ENCODE measurements at places on chromosomes 12 and 14. TPM values are rescaled to one million over a fixed set of nuclear protein-coding genes. Genes with fewer than 3 reads are reported as not detected.

The RAD9B gene
- 0.98 TPM for total RNA-seq

The ANKS1B gene
- total RNA-seq = 9.7 TPM

The SCNN1A gene
- total RNA-seq = 17.1 TPM

The RASSF8 gene
- total RNA-seq = 103 TPM

The CIROP gene
- total RNA-seq = not detected

GRCh38 chr12:3493859-3494176 lies 2.8 kb downstream of the PRMT8 start:
- DNase-seq = no peak

DNA sequence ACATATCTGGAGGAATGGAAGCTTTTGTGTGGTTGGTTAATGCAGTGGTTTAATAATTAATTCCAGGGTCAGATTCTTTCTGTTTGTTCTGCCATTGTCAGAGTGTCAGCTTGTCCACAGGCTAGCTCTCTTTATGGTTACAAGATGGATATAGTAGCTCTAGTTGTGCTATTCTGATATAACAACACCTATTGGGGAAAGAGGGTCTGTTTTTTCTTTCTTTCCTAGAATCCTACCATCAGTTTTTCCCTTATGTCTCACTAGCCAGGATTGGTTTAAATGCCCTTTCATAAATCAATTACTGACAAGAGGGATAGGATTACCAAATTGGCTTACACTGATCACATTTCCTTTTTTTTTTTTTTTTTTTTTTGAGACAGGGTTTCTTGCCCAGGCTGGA lies 27.8 kb downstream of the CNOT2 start:
- DNase-seq = no peak

DNA sequence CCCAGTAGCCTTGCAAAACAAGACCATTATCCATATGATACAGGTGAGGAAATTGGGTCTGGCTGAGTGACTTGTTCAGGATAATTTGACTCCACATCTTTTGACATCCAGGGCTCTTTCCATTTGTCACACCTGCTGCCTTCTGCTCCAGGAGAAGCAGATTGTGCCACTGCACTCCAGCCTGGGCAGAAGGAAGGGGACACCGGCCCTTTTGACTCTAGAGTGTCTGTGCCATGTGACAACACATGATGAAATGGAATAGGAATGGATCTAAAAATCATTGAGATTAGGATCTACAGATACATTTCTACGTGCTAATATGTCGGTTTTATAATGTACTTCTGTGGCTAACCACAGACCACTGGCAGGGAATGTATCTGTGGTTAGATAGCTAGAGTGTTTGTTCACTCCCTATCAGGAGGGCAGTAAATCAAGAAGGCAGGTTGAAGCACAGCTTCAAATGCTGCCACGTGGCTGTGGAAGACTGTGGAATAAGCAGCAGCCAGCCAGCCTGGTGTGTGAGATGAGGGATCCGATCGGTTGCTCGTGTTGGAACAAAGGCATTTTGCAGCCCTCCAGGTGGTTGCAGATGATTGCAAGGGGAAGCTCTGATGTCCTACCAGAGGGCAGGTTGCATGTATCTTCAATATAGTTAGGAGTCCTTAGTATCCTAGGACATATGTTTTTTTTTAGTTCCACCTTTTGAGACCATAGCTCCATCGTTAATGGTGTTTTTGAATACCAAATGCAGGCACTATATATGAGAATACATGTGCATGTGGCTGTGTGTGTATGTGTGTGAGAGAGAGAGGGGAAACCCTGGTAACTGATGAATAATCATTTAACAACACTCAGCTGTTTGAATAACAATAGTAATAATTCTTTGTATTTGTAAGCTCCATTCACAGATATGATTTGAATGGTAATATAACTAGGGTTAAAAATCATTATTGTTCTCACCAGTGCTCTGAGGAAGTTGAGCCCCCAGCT lies 28.6 kb downstream of the EML1 start:
- DNase-seq = no peak

- DNase-seq = no peak
Measured at GRCh38 chr14:104881369-104881979, 16.4 kb downstream of the CEP170B start.

DNA sequence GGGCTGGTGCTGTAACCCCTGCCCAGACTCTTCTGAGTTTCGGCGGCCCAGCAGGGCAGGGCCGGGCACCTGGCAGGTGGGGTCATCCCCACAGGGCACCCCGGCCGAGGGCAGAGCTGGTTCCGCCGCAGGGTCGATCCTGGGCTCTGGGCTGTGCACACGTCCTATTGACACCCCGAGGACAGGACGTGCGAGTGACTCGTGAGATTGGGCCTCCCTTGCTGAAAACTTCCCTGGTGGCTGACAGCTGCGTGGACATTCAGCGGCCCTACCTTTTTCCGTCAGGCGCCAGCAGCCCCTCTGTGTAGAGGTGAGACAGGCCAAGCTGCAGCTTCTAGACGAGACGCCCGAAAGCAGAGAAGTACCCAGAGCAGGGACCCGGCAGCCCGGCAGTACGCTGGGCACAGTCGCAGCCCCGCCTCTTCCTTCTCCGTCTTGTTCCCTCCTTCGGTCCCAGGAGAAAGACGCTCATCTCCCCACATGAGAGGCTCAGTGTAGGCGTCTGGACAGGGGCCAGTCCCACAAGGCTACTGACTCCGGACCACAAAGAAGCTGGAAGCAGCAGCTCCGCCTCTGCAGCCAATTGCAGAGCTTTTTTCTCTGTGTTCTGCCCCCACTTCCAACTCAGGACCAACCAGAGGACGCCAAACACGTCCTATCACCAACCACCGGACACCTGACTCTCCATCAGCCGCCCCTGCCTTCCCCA lies at the start of gene LRCOL1:
TSS of gene LRCOL1 (minus strand) at position 532 of the 709 bp plus-strand sequence. CDS start 4,331 bp downstream, outside the sequence.
- no peak for DNase-seq

DNA sequence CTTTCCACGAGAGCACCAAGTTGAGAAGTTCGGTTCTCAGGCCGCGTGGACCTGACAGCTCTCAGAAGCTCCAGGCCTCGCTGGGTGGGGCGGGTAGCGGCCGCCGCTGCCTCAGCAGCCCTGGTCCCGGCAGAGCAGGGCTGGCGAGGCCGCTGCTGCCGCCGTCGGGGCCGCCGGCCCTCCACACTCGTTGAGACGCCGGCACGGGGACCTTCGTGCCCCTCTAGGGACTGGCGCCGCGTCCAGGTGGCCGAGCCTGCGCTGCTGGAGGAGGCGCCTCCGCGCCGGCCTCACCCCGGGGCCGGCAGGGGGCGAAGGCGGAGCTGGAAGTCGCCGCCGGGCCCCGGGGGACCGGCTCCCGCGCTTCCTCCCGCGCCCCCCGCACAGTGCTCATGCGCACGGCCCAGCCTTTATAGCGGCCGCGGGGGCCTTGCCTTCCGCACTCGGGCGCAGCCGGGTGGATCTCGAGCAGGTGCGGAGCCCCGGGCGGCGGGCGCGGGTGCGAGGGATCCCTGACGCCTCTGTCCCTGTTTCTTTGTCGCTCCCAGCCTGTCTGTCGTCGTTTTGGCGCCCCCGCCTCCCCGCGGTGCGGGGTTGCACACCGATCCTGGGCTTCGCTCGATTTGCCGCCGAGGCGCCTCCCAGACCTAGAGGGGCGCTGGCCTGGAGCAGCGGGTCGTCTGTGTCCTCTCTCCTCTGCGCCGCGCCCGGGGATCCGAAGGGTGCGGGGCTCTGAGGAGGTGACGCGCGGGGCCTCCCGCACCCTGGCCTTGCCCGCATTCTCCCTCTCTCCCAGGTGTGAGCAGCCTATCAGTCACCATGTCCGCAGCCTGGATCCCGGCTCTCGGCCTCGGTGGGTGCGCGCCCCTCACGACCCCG lies at the start of gene COCH:
TSS of gene COCH (plus strand) at position 440 of the 879 bp plus-strand sequence. CDS start at position 820, 380 bp downstream.
- DNase-seq = no peak

DNA sequence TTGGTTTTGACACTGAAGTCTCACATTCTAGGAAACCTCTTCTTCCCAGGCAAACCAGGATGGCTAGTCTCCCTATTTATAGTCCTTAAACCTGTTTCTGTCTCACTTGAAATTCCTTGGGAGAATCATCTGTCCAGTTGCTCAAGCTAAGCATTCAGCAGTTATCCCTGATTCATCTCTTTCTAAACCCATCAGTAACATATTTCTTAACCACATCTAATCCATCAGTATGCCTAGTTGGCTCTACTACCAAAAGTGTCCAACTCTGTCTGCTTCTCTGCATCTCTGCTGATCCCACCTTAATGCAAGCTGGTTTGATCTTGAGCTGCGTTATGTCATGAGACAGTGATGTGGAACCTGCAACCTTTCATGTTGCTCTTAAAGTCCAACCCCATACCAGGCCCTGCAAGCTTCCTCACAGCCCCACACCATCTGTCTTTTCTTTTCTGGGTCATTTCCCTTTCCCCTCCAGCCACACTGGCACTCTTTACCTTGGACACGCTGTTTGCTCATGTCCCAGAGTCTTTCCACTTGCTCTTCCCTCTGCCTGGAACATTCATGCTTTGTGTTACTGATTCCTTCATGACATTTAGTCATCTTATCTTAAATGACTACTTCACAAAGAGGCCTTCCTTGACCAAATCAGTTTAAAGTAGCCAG lies 380.8 kb upstream of the RGS6 start:
- DNase-seq = no peak

DNA sequence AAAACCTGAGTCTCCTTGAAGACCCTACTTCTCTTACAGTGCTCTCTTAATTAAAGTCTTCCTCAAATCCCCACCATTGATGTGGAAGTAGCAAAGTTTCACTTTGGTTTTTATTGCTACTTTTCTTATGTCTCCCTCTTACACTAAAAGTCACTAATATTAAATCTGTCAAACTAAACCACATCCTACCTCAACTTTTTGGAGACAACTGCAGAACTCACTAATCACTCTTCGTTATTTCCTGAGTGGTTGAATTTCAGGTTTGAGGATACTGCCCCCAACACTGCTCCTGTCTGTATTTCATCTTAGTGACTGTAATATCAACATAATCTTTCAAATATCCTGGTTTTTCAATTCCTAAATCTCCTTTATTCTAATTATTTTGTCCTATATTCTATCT lies 213.0 kb upstream of the PDE3A start:
- DNase-seq = no peak

GRCh38 chr14:75448209-75448608 lies 20.4 kb downstream of the JDP2 start:
- no peak for DNase-seq

GRCh38 chr12:117119592-117120198 lies 20.5 kb upstream of the TESC start:
- peak; percentile 22 for DNase-seq

GRCh38 chr12:55845361-55845760 lies 2.6 kb upstream of the MMP19 start:
- DNase-seq = no peak

- no peak for DNase-seq
Measured at GRCh38 chr14:50025776-50026175, 90.6 kb downstream of the VCPKMT start.

- DNase-seq = no peak
Measured at GRCh38 chr12:108117163-108117849, 11.8 kb upstream of the WSCD2 start.

DNA sequence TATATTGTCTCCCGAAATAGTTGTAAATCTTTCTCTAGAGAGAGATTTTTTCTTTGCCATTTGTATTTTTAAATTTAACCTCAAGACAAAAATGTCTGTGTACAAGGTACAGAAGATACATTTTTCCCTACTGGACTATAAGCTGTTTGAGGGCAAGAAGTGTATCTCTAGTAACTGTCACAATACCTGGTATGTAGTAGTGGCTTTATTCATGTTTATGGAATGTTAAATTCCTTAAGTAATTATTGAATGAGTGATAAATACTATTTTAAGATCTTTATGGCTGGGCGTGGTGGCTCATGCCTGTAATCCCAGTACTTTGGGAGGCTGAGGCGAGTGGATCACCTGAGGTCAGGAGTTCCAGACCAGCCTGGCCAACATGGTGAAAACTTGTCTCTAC lies 24.4 kb upstream of the CDK17 start:
- no peak for DNase-seq
